Activated CD8-positive, alpha-beta memory T cell treated with anti-CD3 and anti-CD28 coated beads for 1 hour (primary cell): ENCODE measurements at places on chromosomes 3 and 15.

DNA sequence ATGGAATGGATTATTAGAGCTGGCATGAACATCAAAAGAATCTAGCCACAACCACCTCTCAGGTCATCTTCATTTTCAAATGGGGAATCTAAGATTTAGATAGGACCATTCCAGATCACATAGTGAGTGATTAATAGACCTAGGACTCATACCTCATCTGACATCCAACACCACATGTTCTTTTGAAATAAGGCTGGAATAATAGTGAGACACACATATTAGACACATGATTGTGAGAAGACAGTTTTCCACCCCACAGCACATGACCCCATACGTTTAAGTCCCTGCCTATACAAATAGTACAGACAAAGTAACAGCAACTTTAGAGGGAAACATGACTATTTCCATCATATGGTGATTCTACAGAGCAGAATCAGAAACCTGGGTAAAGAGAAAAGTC lies 344.7 kb upstream of the TPRG1 start:
- no peak for DNase-seq

DNA sequence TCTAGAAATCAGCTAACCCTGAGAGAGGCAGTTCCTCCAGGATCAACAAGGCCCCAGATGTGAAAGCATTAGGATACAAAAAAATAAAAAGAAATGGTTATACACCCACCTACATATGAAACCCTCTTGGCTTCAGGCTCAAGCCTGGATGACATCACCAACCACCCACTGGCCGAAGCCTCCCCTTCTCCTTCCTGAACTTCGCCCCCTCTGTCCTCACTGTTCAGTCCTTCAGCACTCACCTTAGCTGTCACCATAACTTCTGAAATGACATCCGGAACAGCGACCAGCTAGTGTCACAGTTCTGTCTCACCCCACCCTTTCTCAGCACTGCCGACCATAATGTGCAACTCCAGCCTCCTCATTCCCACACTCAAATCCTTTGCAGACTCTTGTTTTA lies 98.7 kb downstream of the PLCH1 start:
- DNase-seq = no peak

GRCh38 chr15:67192185-67192820 lies 62.2 kb downstream of the AAGAB start:
- no peak for DNase-seq

- no peak for DNase-seq
These were observed 63.6 kb downstream of the FAM81A start for GRCh38 chr15:59501597-59501996.

DNA sequence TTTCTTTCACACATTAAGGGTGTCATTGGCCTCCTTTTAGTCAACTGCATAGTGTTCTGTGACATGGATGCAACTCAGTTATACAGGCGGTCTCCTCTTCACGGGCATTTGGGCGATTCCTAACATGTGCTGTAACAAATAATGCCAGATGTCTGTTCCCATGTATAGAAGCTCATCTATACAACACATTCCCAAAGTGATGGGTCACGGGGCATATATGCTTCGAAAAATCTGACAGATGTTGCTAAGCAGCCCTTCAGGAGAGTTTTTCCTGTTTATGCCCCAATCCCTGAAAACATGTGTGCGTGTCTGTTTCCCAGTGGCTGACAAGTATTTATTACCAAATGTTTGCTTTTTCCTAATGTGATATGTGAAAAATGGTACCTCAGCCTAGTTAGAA lies 25.8 kb downstream of the LRRK1 start:
- DNase-seq = no peak
